ENCODE measurements at places on chromosomes 5 and 9.
A peak's percentile ranks its signal among the peaks of the same experiment; 100 is the strongest.

DNA sequence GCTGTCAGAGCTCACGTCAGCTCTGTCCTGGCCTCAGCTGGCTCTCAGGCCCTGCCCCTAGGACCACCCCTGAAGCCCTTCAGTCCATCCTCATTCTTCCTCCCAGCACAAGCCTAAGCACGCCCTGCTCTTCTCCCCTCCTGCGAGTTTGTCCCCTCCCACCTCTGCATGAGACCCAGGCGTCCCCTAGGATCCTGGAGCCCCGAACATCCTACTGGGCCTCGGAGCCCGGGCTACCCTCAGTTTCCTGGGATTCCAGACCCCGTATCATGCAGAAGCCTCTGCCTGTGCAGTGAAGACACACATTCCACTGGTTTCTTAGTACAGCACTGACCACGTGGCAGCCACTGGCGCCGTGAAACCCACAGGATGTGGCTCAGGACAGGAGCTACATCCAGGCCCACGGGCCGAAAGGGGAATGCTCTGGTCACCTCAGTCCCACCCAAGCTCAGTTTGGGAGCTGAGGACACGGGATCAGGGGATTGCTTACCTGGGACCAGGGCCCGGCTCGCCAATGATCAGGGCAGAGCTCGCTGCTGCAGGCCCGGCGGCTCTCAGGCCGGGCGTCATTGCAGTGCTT is 64.2 kb downstream of the ZNF354C start:
- DNase-seq = no peak

- DNase-seq = no peak
These were observed 1.5 kb downstream of the TOR4A start for GRCh38 chr9:137278721-137279711.

GRCh38 chr9:137798901-137799629 is 78.5 kb upstream of the CACNA1B start:
- no peak for DNase-seq

DNA sequence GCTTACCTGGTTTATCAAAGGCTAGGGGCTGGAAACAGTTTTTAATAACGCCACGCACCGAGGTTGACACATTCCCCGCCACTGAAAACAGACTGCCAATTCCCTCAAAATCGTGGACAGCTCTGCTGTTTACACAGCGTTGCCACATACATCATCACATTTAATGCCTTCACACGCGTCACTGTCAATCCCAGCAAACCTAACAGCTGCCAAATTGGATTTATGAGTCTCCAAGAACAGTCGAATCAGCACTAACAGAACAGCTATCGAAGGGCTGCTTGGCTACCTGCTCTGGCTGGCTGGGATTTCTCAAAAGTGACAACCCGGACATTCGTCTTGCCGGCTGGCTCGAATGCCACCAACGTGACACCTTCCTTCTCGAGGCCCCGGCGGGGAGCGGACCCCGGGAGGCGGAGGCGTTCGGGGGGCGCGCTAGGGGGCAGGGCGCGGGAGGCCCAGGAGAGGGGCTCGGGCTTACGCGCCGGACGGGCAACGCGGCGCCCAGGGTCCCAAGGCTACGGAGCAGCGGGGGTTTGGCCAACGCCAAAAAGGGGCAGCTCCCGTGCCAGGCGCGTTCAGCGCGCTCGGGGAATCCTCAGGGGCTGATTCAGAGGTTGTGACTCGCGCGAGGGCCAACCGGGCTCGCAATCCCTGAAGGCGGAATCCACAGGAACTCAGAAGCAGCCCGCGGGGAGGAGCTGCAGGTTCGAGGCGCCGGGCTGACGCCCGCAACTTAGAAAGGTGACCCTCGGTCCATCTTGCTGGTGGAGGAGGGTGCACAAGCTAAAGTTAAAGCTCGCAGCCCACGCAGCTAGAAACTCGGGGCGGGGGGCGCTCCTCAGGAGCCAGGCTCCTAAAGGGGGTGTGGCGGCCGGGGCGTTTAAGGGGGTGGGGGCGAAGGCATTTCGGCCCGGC is 1.2 kb downstream of the CDC14B start:
- DNase-seq = peak; percentile 4

DNA sequence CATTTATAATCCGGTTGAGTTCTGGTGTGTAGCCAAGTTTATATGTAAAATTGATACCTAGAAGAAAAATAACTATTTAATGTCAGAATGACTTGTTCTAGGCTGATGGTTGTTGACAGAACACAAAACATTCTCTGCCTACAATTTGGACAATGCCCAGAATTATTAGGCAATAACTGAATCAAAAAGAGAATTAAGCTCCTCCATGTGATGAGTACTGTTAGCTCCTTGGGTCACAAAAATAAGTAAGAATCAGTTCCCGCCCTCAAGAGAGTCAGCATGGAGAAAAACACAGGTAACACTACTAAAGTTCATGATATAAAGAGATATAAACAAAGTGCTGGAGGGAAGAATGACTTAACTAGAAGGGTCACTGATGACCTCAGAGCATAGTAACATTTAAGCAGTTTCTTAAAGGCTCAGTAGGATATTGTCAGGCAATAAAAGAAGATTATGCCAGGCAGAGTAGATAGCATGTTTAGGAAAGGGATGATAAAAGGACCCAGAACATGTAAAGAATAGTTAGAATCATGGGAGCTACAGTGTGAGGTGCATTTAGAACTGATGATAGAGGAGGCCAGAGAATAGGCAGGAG is 200.5 kb upstream of the ACTBL2 start:
- no peak for DNase-seq

DNA sequence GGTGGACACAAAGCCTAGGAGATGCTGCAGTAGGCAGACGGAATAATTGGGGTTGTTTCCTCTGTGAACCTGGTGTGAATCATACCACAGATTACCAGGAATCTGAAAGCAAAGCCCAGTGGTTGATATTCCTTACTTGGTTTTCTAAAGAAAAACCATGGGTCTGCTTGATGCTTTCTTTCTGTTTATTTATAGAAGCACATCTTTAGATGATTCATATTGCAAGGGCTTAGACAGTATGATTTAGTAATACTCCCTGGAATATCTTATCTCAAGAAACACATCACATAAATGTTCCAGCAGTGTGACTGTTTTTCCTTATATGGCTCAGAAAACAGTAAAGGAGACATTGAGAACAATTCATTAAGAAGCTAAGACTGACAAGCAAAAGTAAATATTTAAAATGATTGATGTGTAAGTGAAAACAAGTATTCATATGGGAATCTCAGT is 623.3 kb downstream of the RAB3C start:
- DNase-seq = no peak

- no peak for DNase-seq
These were observed 18.2 kb downstream of the ASS1 start for GRCh38 chr9:130462685-130463540.

GRCh38 chr5:75050415-75050814 is 1.9 kb downstream of the GCNT4 start:
- DNase-seq = no peak

DNA sequence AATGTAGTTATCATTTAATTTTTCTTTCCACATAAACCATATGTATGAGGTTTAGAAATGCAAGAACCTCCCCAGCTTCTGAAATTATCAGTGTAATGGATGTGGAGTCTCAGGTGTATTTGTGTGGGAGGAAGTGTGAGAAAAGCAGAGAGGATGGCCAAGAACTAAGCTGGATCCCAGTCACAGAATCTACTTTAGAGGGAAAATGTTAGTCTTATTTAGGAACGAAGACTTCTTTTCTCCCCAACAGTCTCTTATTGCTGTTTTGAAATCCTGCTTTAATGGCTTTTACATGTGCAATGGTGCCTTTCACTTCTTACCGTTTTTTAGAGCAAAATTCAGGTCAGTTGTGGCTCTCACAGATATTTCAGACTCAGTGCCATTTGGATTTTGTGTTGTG is 3.0 kb downstream of the EQTN start:
- DNase-seq = no peak

GRCh38 chr9:130913599-130914416 is 17.2 kb upstream of the QRFP start:
- DNase-seq = no peak

- no peak for DNase-seq
These were observed 275.0 kb downstream of the NR2F1-AS1 start for GRCh38 chr5:93305984-93306383.

GRCh38 chr9:137365056-137365455 is 57.9 kb downstream of the EXD3 start:
- DNase-seq = no peak

DNA sequence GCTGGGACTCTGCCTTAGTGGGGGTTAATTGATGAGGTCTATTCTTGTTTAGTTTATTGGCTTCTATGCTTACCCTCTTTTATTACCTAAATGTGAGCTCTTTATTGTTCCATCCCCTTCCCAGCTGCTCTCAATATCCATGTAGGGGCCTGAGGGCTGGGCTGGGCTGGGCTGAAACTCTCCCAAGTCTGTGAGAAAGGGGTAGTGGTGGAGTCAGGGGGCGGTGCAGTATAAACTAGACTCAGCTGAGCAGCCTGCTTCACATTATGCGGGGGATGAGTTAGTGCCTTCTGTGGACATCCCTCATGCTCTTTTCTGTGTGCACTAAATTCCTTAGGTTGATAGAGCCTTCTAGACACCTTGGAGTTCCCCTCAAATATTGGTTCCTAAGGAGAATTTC is 451.8 kb upstream of the PTGER4 start:
- no peak for DNase-seq

DNA sequence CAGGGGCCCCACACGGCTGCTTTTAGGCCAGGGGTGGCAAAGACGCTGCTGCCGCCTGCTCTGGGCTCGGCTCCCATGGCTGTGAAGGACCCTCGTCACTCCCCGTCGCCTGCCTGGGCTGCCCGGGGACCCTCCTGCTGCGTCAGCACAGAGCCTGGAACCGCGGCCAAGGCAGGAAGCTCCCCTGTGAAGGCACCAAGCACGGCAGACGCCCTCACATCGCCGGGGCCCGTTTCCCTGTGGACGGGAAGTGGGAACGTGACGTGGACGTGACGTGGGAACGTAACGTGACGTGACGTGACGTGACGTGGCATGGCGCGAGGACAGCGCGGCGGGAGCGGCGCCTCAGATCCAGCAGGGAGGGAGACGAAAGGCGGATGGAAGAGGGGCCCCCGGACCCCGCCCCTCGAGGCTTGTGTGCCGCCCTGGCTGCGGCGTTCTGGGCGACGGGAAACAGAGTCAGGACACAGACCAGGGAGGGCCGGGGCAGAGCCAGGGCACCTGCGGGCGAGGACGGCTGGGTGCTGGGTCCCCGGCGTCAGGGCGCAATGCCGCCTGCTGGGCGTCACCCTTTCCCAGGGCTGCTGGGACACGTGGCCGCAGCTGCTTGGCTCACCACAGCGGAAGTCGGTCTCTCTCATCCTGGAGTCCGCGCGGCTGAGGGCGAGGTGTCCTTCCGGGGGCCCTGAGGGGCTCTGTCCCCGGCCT is 53.1 kb downstream of the MRPL36 start:
- no peak for DNase-seq

GRCh38 chr9:98236901-98237487 is 18.5 kb downstream of the TBC1D2 start:
- DNase-seq = no peak

DNA sequence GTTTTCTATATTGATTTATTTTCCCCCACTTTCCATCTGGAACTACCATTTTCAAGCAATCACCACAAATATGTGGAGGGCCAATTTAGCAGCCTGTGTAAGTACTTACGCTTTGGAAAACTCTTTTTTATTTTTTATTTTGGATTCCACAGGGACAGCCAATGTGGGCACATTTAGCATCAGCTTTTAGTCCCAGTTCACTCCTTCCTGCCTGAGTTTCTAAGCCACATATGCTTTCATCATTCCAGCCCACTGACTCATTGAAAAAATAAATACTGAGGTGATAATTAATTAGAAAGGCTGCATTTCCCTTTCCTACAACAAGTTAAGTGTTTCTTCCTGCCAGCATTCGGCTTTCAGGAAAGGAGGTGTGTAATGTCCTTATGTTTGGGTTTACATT is 76.8 kb downstream of the TMEM167A start:
- no peak for DNase-seq

- no peak for DNase-seq
These were observed 70.6 kb downstream of the SPIN1 start for GRCh38 chr9:88458716-88459465.

- DNase-seq = no peak
These were observed 780 bp upstream of the CCNJL start for GRCh38 chr5:160312960-160313727.

DNA sequence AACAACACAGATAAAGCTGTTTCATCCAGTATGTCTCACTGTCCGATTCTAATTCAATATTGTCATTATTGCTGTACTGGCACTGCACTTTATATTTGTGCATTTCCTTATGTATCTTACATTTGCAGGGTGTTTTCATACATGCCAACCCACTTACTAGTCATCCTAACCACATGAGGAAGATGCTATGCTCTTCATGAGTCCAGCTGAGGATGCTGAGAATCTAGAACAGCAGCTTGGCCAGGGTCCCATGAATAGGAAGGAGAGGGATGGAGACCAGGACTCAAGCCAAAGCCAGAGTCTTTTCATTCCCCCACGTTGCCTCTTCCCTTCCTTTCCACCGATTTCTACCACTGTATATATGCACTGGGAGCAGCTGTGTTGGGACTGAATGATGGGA is 292.8 kb upstream of the KLF4 start:
- DNase-seq = no peak

DNA sequence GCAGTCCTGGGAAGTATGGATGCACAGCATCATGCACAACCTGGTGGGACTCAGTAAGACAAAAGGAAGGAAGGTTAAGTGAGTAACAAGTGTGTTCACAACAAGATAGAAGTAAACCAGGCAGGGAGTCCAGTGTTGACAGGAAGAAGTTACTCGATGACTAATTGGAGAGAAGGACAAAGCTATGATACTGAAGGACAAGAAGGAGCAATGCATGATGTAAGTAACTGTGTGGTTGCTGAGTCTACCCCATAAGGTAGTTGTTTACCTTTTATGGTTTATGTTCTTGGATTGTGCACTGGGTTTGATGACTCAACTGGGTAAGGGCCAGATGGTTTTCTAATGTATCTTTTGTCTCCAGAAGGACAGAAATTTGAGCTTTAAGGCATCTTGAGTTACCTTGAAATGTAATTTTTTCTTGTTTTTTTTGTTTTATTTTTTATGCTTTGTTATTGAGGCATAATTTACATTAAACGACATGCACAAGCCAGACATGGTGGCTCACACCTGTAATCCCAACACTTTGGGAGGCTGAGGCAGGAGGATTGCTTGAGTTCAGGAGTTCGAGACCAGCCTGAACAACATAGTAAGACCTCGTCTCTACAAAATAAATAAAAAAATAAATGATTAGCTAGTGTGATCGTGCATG is 89.2 kb upstream of the CAST start:
- DNase-seq = no peak

DNA sequence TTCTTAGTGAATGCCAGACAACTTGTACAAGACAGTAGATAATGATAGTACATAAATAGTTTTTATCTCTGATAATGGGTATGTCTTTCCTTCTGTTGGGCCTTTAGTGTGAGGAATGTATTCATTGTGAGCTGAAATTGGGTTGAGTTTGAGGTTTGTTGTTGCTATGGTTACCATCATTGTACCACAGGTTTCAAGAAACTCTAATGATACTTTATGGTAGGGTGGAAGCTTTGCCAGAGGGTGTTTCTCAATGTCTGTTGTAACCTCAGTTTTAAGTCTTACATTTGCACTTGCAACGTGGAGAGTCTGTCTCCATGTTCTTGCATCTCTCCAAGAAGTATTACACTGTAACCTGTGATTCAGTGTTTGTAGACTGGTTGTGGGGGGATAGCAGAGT is 1550.1 kb downstream of the MAT2B start:
- no peak for DNase-seq
